ENCODE measurements at places on chromosomes 7 and 10.

DNA sequence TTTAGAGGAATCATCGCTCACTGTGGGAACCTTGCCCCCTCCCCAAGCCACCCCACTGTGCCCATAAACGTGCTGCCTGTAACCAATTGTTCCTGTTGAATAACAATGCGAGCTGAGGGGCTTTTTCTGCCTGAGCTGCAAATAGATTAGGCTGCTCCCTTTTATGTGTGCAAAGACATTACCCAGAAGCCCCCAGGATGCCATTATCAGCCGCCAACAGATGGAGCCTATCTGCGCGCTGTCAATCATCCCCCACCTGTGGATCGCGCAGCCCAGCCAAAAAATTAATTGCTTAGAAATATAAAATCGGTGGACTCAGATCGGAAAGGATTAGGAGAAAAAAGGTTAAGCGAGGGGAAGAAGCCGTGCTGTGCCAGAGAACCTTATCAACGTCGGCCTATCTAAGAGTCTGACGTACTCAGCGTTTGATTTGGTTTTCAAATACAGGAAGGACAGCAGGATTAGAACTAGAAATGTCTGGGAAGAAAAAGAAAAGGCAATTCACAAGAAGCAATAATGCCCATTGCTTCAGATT lies 167.3 kb upstream of the MYO3A start:
- no peak for DNase-seq

- DNase-seq = no peak
These were observed 7.8 kb upstream of the OPN4 start for GRCh38 chr10:86646532-86646931.

DNA sequence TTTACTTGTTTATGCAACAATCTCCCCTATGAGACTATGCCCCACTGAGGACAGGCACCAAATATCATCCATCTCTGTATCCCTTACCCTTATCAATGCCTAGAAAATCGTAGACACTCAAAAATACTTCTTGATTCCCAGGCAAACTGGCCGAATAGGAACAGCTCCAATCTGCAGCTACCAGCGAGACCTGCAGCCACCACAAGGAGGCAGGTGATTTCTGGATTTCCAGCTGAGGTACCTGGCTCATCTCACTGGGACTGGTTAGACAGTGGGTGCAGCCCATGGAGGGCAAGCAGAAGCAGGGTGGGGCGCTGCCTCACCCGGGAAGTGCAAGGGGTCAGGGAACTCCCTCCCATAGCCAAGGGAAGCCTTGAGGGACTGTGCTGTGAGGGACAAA lies 10.8 kb upstream of the PPP1R3C start:
- DNase-seq = no peak

DNA sequence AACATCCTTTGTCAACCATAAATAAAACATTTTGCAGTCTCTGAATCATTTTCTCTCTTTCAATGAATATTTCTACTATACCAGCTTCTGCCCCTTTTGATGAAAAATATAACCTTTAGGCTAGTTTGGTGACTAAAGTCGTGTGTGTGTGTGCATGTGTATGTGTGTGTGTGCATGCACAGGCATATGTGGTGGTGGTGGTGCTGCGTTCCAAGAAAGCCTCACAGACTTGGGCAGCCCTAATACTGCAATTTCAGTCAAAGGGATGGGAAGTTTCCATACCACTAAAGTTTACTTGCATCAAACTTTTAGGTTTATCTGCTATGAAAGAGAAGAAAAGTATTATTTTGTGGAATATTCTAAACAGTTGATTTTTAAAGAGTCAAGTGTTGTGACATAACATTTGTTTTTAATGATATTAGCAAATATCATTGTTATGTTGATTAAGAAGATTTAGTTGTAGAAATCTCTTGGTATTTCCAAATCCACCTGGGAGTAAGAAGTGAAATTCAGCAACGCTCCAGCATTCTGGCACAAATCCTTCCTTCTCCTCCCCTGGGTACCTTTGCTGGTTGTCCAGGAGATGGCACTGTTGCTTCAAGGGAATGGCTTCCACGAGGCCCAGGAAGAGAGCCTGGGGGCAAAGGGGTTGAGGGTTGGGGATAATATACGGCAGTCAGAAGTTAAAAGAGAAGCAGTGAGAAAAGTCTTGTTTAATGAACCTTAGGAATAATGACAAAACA lies 41.5 kb downstream of the ASB4 start:
- DNase-seq = no peak

- no peak for DNase-seq
These were observed 25.2 kb downstream of the ASZ1 start for GRCh38 chr7:117402109-117402508.

DNA sequence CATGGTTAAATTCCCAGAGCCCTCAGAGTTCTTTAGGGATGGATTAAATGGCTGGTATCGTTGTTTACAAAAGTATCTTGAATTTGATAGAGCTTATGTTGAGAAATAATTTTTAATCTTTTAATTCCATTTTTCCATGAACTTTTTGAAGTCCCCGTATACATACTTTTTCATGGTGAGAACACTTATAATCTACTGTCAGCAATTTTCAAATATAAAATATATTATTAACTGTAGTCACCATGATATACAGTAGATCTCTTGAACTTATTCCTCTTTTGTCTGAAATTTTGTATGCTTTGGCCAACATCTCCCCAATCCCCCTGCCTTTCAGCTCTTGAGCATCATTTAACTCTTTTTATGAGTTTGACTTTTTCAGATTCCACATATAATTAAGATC lies 9.4 kb downstream of the EFCAB10 start:
- DNase-seq = no peak

GRCh38 chr10:2772816-2773631 lies 294.3 kb upstream of the PFKP start:
- no peak for DNase-seq
